ENCODE measurements at places on chromosomes 7 and 10.

GRCh38 chr10:30455816-30456215, 21.8 kb downstream of the MAP3K8 start:
- no peak for DNase-seq

DNA sequence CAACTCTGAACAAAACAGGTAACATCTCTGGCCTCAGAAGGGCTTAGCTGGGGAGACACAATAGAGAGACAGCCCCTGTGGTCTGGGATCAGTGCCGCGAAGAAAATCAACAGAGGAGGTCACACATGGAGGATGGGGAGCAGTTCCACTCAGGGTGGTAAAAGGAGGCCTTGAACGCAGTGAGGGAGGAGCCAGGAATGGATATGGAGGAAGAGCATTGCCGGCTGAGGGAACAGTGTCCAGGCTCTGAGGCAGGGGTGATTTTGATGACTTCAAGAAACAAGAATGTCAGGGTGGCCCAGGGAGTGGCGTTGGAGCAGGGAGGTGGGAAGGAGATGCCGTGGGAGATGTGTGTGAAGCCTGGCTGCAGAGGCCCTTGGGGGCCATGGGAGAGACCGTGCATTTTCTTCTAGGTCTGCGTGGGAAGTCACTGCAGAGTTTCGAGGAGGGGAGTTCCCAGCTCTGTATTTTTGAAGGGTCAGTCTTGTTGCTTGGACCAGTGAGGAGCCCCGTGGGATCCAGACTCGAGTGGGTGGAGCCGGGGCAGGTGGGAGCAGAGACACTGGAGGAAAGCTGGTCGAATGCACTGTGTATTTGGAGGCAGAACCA, 35.7 kb upstream of the SH2D4B start:
- no peak for DNase-seq

GRCh38 chr7:114718861-114719260, 203.0 kb upstream of the MDFIC start:
- no peak for DNase-seq

GRCh38 chr7:44177570-44178131, 11.6 kb downstream of the GCK start:
- DNase-seq, result no peak

DNA sequence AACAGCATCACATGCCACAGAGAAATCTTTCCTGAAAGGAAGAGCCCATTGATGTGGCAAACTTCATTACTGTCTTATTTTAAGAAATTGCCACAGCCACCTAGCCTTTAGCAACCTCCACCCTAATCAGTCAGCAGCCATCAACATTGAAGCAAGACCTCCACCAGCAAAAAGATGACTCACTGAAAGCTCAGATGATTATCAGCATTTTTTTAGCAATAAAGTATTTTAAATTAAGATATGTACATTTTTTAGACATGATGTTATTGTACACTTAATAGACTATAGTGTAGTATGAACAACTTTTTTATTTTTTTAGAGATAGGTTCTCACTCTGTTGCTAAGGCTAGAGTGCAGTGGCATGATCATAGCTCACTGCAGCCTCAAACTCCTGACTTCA, 14.8 kb downstream of the STEAP1B start:
- no peak for DNase-seq

DNA sequence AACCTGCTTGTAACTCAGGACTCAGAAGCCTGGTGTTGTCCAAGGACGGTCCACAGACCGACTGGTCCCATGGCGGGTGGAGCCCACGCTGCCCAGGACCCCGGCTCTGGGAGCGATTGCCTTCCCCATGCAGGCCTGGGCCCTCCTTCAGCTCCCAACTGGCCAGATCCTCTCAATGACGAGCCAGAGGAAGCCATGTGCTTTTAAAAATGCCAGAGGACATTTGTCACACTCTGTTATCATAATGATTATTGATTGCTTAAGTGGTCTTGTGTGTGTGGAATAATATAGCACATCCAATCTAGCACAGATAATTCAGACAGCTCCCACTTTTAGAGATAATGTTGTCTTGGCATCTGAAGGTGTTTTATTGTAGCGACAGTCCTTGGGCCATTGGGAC, 22.6 kb upstream of the OGDHL start:
- no peak for DNase-seq

GRCh38 chr10:24128066-24128730, 80.7 kb upstream of the KIAA1217 start:
- no peak for DNase-seq

- no peak for DNase-seq
Measured at GRCh38 chr10:100746784-100747455, 1.5 kb downstream of the PAX2 start.

DNA sequence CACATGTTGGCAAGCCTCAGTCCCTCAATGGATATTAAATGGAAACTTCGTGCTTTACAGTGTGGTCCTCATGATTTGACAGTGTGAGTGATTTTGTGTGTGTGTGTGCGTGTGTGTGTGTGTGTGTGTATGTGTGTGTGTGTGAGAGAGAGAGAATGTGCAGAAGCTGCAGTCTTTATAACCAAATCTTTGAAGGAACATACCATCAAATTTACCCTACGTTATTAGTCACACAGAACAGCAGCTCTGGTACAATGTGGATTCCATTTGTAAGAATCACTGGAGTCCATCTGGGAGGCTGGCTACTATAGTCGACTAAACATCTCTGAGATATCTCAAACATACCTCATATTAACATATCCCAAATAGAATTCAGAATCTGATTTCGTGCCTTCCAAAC, 928.0 kb upstream of the POT1 start:
- no peak for DNase-seq

DNA sequence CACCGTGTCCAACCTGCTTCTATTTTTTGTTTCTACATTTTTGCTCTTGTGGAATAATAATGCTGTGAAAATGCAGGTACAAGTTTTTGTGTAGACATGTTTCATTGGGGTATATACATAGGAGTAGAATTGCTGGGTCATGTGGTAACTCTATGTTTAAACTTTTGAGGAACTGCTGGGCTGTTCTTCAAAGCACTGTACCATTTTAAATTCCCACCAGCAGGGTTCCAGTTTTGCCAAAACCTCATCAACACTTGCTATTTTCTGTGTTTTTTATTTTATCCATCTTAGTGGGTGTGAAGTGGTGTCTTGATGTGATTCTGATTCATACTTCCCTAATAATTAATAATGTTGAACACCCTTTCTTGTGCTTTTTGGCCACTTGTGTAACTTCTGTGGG, 138.6 kb downstream of the RGS10 start:
- no peak for DNase-seq

DNA sequence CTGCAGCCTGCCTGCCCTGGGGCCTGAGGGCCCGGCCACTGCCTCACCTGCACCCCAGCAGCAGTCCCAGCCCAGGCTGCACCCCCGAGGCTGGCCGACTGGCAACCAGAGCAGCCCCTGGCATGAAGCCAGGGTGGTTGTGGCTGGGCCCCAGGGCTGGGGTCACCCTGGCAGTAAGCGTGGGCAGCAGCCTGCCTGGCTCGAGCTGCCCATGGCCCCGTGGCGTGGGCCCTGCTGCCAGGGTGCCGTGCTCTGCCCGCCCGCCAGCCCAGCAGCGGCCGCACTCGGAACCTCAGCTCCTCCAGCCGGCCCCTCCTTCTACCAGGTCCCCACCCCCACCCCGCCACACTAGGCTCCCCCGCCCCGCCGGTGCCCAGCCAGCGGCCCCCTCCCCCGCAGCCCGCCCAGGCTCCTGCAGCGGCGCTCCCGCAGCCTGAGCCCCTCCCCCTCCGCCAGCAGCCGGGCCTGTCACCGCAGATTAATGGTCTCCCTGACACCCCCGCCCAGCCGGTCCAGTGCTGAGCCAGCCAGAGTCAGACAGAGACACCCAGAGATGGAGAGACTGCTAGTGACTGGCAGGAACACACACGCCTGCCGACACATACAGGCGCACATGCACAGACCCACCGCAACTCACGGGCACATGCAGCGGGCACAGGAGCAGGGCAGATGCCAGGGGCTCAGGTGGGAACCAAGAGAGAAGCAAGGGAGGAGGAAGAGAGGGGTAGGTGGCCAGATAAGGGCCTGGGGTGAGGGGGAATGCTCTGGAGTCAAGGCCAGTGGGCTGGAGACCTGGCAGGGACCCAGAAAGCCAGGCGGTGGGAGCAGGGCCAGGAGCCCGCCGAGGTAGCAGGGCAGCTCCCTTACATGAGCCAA, 22.4 kb downstream of the KCNH2 start:
- DNase-seq, result no peak

DNA sequence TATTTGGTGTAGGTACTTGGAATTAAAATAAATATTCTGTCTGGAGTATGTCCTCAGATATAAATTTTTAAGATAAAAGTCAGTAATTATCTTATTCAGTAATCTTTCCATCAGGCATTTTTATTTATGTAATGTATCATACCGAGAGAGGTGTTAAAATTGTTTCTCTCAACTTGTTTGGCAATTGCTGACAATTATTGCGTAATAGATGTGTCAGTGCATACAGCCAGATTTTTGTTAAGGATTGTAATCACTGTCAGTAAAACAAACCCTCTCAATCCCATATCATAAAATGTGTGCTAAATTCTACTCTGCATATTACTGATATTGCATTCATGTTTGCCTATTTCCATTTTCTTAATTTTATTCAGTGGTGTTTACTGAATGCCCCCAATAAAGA, 69.2 kb downstream of the CNTNAP2 start:
- DNase-seq, result no peak

GRCh38 chr10:124602646-124603365, 141.2 kb downstream of the LHPP start:
- no peak for DNase-seq

DNA sequence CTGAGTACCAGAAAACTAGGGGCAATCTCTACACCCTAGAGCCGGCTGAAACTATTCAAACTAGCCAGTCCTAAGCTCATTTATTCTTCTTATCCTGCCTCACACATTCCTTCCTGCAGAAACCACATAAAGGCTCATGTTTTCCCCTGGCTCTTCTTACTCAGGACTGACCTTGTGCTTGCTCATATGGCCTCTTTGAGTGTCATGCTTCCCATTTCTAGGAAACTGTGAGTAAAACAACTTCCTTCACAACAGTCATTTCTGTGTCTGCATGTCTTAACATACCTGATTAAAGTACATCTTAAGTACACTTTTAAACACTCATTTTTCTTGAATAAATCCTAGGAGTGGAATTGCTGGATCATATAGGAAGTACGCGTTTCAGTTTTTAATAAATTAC, 52.3 kb upstream of the KIAA1217 start:
- no peak for DNase-seq

- no peak for DNase-seq
Measured at GRCh38 chr7:92790992-92791391, 45.4 kb downstream of the CDK6 start.

DNA sequence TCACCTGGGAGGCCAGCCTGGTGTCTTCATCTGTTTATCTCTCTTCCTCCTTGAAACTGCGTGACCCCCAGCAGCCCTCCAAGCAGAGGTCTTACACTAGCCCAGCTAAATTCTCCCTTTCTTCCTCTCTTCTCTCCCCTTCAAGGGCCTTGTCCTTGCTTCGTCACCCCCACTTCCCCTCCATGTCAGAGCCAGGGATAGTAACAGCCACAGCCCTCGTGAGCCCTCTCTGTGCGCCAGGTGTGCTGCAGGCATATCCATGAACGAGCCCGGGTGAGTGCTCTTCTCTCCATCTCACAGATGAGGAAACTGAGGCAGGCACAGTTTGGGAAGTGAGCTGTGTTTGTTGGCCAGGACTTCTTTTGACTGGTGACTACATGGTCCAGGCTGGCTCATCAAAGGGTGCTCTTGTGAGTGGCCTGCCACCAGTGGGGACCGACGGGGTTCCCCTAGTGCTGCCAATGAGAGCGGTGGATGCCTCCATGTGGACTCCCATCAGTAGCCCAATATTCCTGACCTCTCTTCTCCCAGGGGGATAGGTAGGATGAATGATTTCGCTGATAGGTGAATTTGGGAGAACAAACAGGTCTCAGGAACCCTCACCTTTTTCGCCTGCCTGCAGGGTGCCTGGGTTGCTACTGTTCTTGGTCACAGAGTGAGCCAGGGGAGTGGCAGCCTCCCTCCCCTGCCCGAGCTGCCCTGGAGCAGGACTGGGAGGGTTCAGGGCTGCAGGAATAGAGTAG, 38.1 kb downstream of the ADRA2A start:
- no peak for DNase-seq

- DNase-seq, result no peak
Measured at GRCh38 chr10:88417387-88418030, 165.6 kb downstream of the RNLS start.

DNA sequence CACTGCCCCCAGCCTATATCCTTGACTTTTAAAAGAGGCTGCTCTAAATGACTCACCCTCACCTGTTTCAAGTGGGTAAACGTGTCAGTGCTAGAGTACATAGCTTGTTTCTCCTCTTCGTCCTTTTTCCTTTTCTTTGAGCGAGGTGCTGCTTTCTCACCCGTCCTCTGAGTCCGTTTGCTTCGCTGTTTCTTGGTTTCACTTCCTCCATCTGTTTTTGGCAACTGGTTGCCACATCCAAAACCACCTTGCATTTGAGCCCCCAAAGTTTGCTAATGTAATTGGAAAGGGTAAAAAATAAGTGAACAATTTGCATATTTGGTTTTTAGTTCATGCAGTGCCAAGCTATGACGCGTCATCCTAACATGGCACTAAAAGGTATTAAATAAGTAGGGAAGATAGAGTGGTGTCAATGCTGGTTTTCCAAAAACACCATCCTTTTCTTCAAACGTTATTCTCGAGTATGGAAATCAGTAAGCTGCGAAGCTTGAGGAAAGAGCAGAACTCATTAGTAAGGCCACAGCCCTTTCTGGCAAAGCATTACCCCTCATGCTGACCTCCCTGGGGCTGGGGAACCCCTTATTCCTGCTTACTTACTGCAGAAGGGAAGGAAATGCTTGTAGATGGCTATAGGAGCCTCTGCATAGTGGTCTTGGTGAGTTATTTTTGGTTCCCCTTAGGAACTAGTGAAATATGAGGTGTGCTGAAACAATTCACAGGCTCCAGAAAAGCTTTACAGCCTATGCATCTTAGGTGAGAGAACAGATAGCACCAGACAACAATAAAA, 133.5 kb downstream of the GALNT11 start:
- no peak for DNase-seq

- no peak for DNase-seq
Measured at GRCh38 chr7:55250313-55250712, 114.8 kb upstream of the LANCL2 start.

- DNase-seq, result no peak
Measured at GRCh38 chr7:117383483-117384189, 43.7 kb downstream of the ASZ1 start.

GRCh38 chr7:80136261-80137055, 1.8 kb downstream of the GNAI1 start:
- DNase-seq, result no peak

- DNase-seq, result no peak
Measured at GRCh38 chr7:95794917-95795515, 22.7 kb downstream of the DYNC1I1 start.

GRCh38 chr10:36038316-36038955, 396.3 kb upstream of the FZD8 start:
- no peak for DNase-seq

Measured in NCI-H774 (cell line).